ENCODE measurements at places on chromosomes 12 and 14.

DNA sequence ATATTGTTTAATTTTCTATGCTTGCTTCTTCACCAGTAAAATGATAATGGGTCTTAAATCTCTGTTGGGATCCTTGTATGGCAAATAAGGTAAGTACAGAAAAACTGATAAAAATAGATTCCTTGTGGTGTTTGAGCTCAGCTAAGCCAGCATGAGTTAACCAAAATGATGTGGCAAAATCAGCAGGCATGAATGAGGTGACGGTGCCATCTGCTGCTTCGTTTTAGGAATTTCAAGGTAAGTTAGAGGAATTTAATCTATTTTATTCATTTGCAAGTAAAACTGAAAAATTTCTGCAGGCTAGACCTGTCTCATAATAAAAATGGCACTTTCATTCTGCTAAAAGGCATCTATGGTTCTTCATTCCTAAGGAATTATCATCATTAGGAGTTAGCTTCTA lies 10.0 kb upstream of the CLEC7A start:
- peak; percentile 30 for DNase-seq
- H3K4me1 ChIP-seq, result no peaks in the 10 kb centered on the region
- no peak overlapping the region for H3K27ac ChIP-seq
- H3K27me3 ChIP-seq, result no peaks in the 10 kb centered on the region
- H3K36me3 ChIP-seq, result no peaks in the 10 kb centered on the region
- no peak overlapping the region for H3K4me3 ChIP-seq

GRCh38 chr12:52400906-52401305 lies 5.2 kb downstream of the KRT82 start:
- DNase-seq, result no peak
- H3K27me3 ChIP-seq, result peaks cover 37% of the 10 kb centered on the region
- no peaks in the 10 kb centered on the region for H3K4me1 ChIP-seq
- H3K36me3 ChIP-seq, result no peaks in the 10 kb centered on the region

GRCh38 chr12:54439521-54440255 lies 20.6 kb upstream of the ITGA5 start:
- H3K27me3 ChIP-seq, result peaks cover 3% of the 10 kb centered on the region
- H3K4me1 ChIP-seq, result no peaks in the 10 kb centered on the region
- no peak for DNase-seq
- no peak overlapping the region for H3K27ac ChIP-seq
- H3K36me3 ChIP-seq, result no peaks in the 10 kb centered on the region

DNA sequence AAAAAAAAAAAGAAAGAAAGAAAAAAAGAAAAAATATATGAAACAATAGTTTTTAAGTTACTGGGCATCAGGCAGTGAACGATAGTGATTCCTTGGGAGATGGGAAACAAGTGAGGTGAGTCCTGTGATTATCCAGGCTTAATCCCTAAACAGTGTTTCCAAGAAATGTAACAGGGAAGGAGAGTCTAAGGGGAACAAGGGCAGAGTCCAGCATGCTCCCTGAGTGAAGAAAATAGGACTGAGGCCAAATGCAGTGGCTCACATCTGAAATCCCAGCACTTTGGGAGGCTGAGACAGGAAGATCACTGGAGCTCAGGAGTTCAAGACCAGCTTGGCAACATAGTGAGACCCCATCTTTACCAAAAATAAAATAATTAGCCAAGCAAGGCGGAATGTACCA lies 40.7 kb downstream of the R3HDM2 start:
- no peak overlapping the region for H3K4me3 ChIP-seq
- H3K27me3 ChIP-seq, result no peaks in the 10 kb centered on the region

GRCh38 chr12:94149119-94149780 lies 873 bp downstream of the PLXNC1 start:
- peaks cover 5% of the 10 kb centered on the region for H3K4me1 ChIP-seq
- DNase-seq, result peak; percentile 34
- peak overlapping the region; percentile 64 for H3K4me3 ChIP-seq

DNA sequence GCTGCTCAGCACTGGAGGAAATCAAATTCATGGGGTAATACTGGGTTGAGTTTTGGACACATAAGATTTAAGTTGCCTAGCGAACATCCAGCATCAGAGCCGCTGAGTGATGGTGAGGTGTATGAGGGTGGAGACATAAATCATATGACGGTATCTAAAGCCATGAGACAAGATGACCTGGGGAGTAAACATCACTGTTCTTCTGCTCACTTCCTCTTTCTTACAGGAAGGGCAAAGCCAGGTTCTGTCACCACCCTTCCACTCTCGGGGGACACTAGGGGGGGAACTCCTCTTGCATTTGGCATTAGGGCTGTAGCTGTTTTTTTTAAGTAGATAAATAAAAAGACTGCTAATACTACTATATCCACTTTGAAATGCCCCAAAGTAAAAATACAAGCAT lies 24.0 kb downstream of the PRDM4 start:
- no peaks in the 10 kb centered on the region for H3K4me1 ChIP-seq
- peaks cover 3% of the 10 kb centered on the region for H3K36me3 ChIP-seq
- H3K4me3 ChIP-seq, result no peak overlapping the region

- no peak overlapping the region for H3K27ac ChIP-seq
- no peaks in the 10 kb centered on the region for H3K36me3 ChIP-seq
- H3K4me1 ChIP-seq, result no peaks in the 10 kb centered on the region
- H3K27me3 ChIP-seq, result no peaks in the 10 kb centered on the region
Observed at GRCh38 chr14:86179980-86180379, 650.0 kb downstream of the FLRT2 start.

DNA sequence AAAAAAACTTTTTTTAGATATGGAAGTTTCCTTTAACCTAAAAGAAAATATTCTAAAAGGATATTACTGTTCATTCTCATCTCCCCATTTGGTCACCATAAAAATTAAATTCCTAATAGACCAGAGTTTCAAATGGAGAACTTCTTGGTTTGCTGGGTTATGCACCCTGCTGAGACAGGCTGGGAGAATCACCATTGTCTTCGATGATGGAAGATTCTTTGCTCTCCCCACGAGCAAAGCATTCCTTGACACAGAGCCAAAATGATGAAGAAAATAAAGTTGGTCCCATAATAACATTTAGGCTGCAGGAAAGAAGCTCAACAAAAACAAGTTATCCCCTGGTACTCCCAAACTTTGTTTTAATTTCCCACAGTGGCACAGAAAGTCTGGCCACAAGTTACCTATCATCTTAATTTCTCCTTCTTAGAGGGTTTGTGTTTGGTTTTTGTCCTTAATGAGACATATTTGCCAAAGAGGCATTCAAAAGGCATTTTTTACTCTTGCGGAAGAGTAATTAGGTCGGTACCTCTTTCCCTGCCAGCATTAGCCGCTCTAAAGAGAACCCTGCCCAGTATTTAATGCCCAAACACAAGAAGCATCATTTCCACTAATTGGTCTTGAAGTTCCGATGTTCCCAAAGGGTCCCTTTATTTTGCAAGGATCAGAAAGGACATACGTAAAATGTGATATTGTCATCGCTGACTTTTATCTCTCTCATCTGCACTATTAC lies 4.8 kb downstream of the DIO2 start:
- no peak overlapping the region for H3K27ac ChIP-seq
- H3K36me3 ChIP-seq, result no peaks in the 10 kb centered on the region
- no peak for DNase-seq
- no peaks in the 10 kb centered on the region for H3K27me3 ChIP-seq
- no peak overlapping the region for H3K4me3 ChIP-seq

- H3K27me3 ChIP-seq, result no peaks in the 10 kb centered on the region
- H3K4me1 ChIP-seq, result no peaks in the 10 kb centered on the region
- DNase-seq, result no peak
Observed at GRCh38 chr12:132517013-132517739, 27.2 kb downstream of the FBRSL1 start.

- peaks cover 22% of the 10 kb centered on the region for H3K4me1 ChIP-seq
- H3K36me3 ChIP-seq, result peaks cover 33% of the 10 kb centered on the region
- DNase-seq, result no peak
- no peak overlapping the region for H3K4me3 ChIP-seq
Observed at GRCh38 chr12:132151145-132151765, 7.0 kb downstream of the NOC4L start.

GRCh38 chr14:31827325-31827724 lies 249.8 kb upstream of the ARHGAP5 start:
- no peaks in the 10 kb centered on the region for H3K27me3 ChIP-seq
- no peak overlapping the region for H3K27ac ChIP-seq
- H3K4me1 ChIP-seq, result no peaks in the 10 kb centered on the region
- H3K36me3 ChIP-seq, result no peaks in the 10 kb centered on the region
- DNase-seq, result no peak
- H3K4me3 ChIP-seq, result no peak overlapping the region

DNA sequence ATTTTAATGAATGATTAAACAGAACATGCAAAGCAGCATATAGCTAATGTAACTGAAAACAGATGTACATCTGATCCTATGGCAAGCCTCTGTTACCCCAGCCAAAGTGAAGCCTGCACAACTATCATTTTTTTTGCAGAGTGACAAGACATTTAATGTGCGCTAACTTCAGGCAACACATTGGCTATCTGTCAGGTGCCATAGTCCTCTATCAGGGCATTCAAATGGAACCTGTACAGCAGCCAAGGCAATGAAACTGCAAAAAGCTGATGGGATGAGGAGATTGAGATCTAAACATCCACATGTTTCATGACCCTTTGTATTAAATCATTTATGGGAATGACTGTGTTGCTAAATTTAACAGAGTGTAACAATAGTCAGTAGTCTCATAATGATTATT lies 1088.5 kb upstream of the TMEM132C start:
- H3K36me3 ChIP-seq, result no peaks in the 10 kb centered on the region
- no peak overlapping the region for H3K27ac ChIP-seq
- no peak for DNase-seq
- no peak overlapping the region for H3K4me3 ChIP-seq
- H3K4me1 ChIP-seq, result no peaks in the 10 kb centered on the region
- peaks cover 5% of the 10 kb centered on the region for H3K27me3 ChIP-seq

- H3K27me3 ChIP-seq, result no peaks in the 10 kb centered on the region
- no peak overlapping the region for H3K27ac ChIP-seq
- H3K4me3 ChIP-seq, result no peak overlapping the region
- H3K36me3 ChIP-seq, result no peaks in the 10 kb centered on the region
- DNase-seq, result no peak
Observed at GRCh38 chr12:104609445-104609844, 152.7 kb downstream of the CHST11 start.
